ENCODE measurements at places on chromosomes 7 and 10. TPM values are rescaled to one million over a fixed set of nuclear protein-coding genes. Genes with fewer than 3 reads are reported as not detected.

GRCh38 chr10:4643471-4643870, 182.5 kb upstream of the AKR1E2 start:
- no peaks in the 10 kb centered on the region for H3K4me1 ChIP-seq
- H3K27me3 ChIP-seq: no peaks in the 10 kb centered on the region
- no peak overlapping the region for H3K4me3 ChIP-seq
- H3K27ac ChIP-seq: no peak overlapping the region
- DNase-seq: no peak

- H3K4me3 ChIP-seq: no peak overlapping the region
- H3K4me1 ChIP-seq: no peaks in the 10 kb centered on the region
- H3K27ac ChIP-seq: no peak overlapping the region
- no peaks in the 10 kb centered on the region for H3K36me3 ChIP-seq
Observed at GRCh38 chr10:51369903-51370302, 295.6 kb downstream of the PRKG1 start.

The TMEM130 gene
- total RNA-seq: not detected

GRCh38 chr7:143018931-143019330, 8.0 kb downstream of the OR9A2 start:
- no peaks in the 10 kb centered on the region for H3K4me1 ChIP-seq
- DNase-seq: no peak
- H3K4me3 ChIP-seq: no peak overlapping the region
- no peaks in the 10 kb centered on the region for H3K36me3 ChIP-seq
- peaks cover 18% of the 10 kb centered on the region for H3K27me3 ChIP-seq

- H3K4me3 ChIP-seq: peak overlapping the region; percentile 67
- peaks cover 88% of the 10 kb centered on the region for H3K4me1 ChIP-seq
Observed at GRCh38 chr7:130918129-130919052, 184.4 kb upstream of the KLF14 start.

DNA sequence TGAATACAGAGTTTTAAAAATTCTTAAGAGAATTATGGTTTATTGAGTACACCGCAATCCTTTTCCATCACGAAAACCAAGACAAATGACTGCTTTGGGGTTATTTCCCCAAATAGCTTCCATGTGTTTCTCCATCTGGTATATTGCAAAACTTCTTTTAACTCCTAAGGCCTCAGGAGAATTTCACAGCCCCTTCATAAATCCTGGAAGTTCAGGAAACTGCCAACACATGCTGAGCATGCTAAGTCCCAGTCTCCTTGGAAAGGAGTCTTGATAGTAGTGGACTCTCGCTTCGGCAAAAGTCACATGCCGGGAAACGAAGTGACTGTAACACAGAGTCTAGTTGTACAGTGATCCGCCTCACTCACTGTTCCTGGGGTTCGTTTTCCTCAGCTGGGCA, 88.1 kb upstream of the RSU1 start:
- DNase-seq: no peak
- no peak overlapping the region for H3K27ac ChIP-seq
- H3K36me3 ChIP-seq: no peaks in the 10 kb centered on the region
- no peak overlapping the region for H3K4me3 ChIP-seq
- H3K4me1 ChIP-seq: no peaks in the 10 kb centered on the region

The TFR2 gene
- 8.0 TPM for total RNA-seq

GRCh38 chr7:51280156-51280555, 36.5 kb downstream of the COBL start:
- no peak overlapping the region for H3K27ac ChIP-seq
- no peak overlapping the region for H3K4me3 ChIP-seq
- no peaks in the 10 kb centered on the region for H3K27me3 ChIP-seq
- H3K4me1 ChIP-seq: no peaks in the 10 kb centered on the region
- no peaks in the 10 kb centered on the region for H3K36me3 ChIP-seq

- no peak overlapping the region for H3K4me3 ChIP-seq
- DNase-seq: no peak
- H3K4me1 ChIP-seq: no peaks in the 10 kb centered on the region
- no peak overlapping the region for H3K27ac ChIP-seq
Observed at GRCh38 chr7:127986581-127987521, 44.4 kb downstream of the LRRC4 start.

- DNase-seq: no peak
- no peak overlapping the region for H3K27ac ChIP-seq
- peaks cover 73% of the 10 kb centered on the region for H3K36me3 ChIP-seq
- H3K4me3 ChIP-seq: no peak overlapping the region
- H3K27me3 ChIP-seq: no peaks in the 10 kb centered on the region
Observed at GRCh38 chr7:135617781-135618180, 44.5 kb upstream of the STMP1 start.

DNA sequence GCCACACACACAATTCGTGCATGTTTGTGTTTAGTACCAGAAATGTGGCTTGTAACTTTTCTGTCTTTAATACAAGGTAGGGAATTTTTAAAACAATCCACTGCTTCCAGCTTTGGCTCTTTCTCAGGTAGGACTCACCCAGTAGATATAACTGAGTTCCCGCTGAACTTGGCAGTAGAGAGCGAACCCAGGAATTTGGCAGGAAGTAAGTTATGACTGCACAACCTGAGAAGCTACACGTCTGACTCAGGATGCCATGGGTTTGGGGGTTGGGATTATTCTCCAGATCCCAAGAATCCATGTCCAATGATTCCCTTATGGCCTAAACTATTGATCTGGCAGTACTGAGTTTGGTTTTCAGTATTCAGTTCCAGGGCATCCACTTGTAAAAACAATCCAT, 499.7 kb downstream of the CALN1 start:
- H3K36me3 ChIP-seq: no peaks in the 10 kb centered on the region
- no peaks in the 10 kb centered on the region for H3K4me1 ChIP-seq
- DNase-seq: no peak
- no peak overlapping the region for H3K4me3 ChIP-seq
- no peaks in the 10 kb centered on the region for H3K27me3 ChIP-seq

The HMX3 gene
- not detected for total RNA-seq

GRCh38 chr10:100828738-100829096, 83.3 kb downstream of the PAX2 start:
- peak overlapping the region; percentile 71 for H3K4me3 ChIP-seq
- no peak overlapping the region for H3K27ac ChIP-seq
- peaks cover 33% of the 10 kb centered on the region for H3K27me3 ChIP-seq
- DNase-seq: peak; percentile 5

GRCh38 chr10:11822026-11822756, 965 bp upstream of the PROSER2 start:
- DNase-seq: no peak
- no peak overlapping the region for H3K4me3 ChIP-seq
- H3K27ac ChIP-seq: no peak overlapping the region
- peaks cover 31% of the 10 kb centered on the region for H3K27me3 ChIP-seq
- no peaks in the 10 kb centered on the region for H3K36me3 ChIP-seq
- peaks cover 6% of the 10 kb centered on the region for H3K4me1 ChIP-seq

The ADAM22 gene
- 1.2 TPM for total RNA-seq

The C10orf105 gene
- total RNA-seq: 0.52 TPM

GRCh38 chr10:45374350-45375052, 485 bp downstream of the ALOX5 start:
- no peaks in the 10 kb centered on the region for H3K4me1 ChIP-seq
- peaks cover 14% of the 10 kb centered on the region for H3K27me3 ChIP-seq
- no peak for DNase-seq
- H3K4me3 ChIP-seq: no peak overlapping the region

GRCh38 chr10:78600740-78601139, 468.0 kb upstream of the ZMIZ1 start:
- H3K4me3 ChIP-seq: no peak overlapping the region
- H3K36me3 ChIP-seq: no peaks in the 10 kb centered on the region
- no peaks in the 10 kb centered on the region for H3K4me1 ChIP-seq

GRCh38 chr7:54778166-54778565, 19.2 kb upstream of the SEC61G start:
- no peak overlapping the region for H3K27ac ChIP-seq
- H3K4me1 ChIP-seq: no peaks in the 10 kb centered on the region
- H3K4me3 ChIP-seq: no peak overlapping the region
- no peak for DNase-seq
- H3K27me3 ChIP-seq: no peaks in the 10 kb centered on the region

The CALY gene
- total RNA-seq: 1.8 TPM

- peaks cover 53% of the 10 kb centered on the region for H3K4me1 ChIP-seq
- peak overlapping the region; percentile 92 for H3K27ac ChIP-seq
- H3K4me3 ChIP-seq: peak overlapping the region; percentile 99
- H3K36me3 ChIP-seq: peaks cover 11% of the 10 kb centered on the region
- DNase-seq: no peak
Observed at GRCh38 chr7:129053938-129054437, 923 bp downstream of the TNPO3 start.

The SPDYE16 gene
- total RNA-seq: 2.9 TPM

GRCh38 chr7:11185179-11185815, 211.6 kb downstream of the PHF14 start:
- no peaks in the 10 kb centered on the region for H3K27me3 ChIP-seq
- H3K4me1 ChIP-seq: no peaks in the 10 kb centered on the region
- no peak overlapping the region for H3K27ac ChIP-seq
- DNase-seq: no peak
- H3K36me3 ChIP-seq: no peaks in the 10 kb centered on the region

The EN2 gene
- total RNA-seq: not detected

- no peaks in the 10 kb centered on the region for H3K27me3 ChIP-seq
- no peak for DNase-seq
- peaks cover 9% of the 10 kb centered on the region for H3K36me3 ChIP-seq
- no peak overlapping the region for H3K4me3 ChIP-seq
- no peaks in the 10 kb centered on the region for H3K4me1 ChIP-seq
- no peak overlapping the region for H3K27ac ChIP-seq
Observed at GRCh38 chr10:7218968-7219367, 191.9 kb downstream of the SFMBT2 start.

DNA sequence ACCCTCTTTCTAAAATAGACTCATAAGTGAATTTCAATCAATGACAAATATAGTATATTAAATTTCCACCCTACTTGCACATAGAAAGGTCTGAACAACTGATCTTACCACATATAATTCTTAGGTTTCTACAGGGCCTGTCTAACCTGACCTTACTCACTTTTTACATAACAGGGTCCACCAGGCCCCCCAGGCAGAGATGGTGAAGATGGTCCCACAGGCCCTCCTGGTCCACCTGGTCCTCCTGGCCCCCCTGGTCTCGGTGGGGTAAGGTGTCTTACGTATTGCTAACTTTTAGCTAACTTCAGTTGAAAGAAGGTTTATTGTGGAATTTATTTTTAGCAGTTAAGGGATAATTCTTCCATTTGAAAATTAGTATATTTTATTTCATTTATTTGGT, 5.3 kb downstream of the COL1A2 start:
- H3K27ac ChIP-seq: no peak overlapping the region
- peaks cover 3% of the 10 kb centered on the region for H3K4me1 ChIP-seq
- DNase-seq: no peak
- no peak overlapping the region for H3K4me3 ChIP-seq
- H3K36me3 ChIP-seq: no peaks in the 10 kb centered on the region
- H3K27me3 ChIP-seq: peaks cover 17% of the 10 kb centered on the region

The SND1 gene
- total RNA-seq: 121 TPM

GRCh38 chr7:93601363-93601762, 26.8 kb upstream of the CALCR start:
- H3K4me3 ChIP-seq: no peak overlapping the region
- H3K27me3 ChIP-seq: no peaks in the 10 kb centered on the region
- no peaks in the 10 kb centered on the region for H3K36me3 ChIP-seq
- no peaks in the 10 kb centered on the region for H3K4me1 ChIP-seq

- no peaks in the 10 kb centered on the region for H3K27me3 ChIP-seq
- no peak for DNase-seq
- peaks cover 44% of the 10 kb centered on the region for H3K36me3 ChIP-seq
- H3K4me1 ChIP-seq: peaks cover 94% of the 10 kb centered on the region
- H3K27ac ChIP-seq: peak overlapping the region; percentile 85
- peak overlapping the region; percentile 52 for H3K4me3 ChIP-seq
Observed at GRCh38 chr10:80473096-80473657, 19.1 kb downstream of the TSPAN14 start.

GRCh38 chr7:48446721-48447120, 275.5 kb downstream of the ABCA13 start:
- H3K36me3 ChIP-seq: no peaks in the 10 kb centered on the region
- H3K27me3 ChIP-seq: no peaks in the 10 kb centered on the region
- no peaks in the 10 kb centered on the region for H3K4me1 ChIP-seq
- H3K4me3 ChIP-seq: no peak overlapping the region
- no peak for DNase-seq
- H3K27ac ChIP-seq: no peak overlapping the region

The SPDYE6 gene
- total RNA-seq: not detected

DNA sequence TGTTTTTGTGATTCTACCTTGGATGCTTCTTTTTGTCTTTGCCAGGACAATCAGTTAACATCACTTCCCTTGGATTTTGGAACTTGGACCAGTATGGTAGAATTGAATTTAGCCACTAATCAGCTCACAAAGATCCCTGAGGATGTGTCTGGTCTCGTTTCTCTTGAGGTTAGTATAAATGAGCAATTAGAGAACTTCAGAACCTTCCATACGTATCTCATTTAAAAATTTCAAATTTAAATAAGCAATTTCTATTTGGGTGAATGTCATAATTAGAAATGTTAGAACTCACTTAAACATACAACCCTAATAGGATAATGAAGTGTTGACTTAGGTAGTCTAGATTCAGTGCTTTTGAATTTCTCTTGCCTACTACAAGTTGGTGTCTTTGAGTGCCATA, 69.3 kb upstream of the ADRA2A start:
- H3K27me3 ChIP-seq: no peaks in the 10 kb centered on the region
- no peak overlapping the region for H3K4me3 ChIP-seq
- DNase-seq: no peak
- H3K4me1 ChIP-seq: no peaks in the 10 kb centered on the region
- no peak overlapping the region for H3K27ac ChIP-seq

DNA sequence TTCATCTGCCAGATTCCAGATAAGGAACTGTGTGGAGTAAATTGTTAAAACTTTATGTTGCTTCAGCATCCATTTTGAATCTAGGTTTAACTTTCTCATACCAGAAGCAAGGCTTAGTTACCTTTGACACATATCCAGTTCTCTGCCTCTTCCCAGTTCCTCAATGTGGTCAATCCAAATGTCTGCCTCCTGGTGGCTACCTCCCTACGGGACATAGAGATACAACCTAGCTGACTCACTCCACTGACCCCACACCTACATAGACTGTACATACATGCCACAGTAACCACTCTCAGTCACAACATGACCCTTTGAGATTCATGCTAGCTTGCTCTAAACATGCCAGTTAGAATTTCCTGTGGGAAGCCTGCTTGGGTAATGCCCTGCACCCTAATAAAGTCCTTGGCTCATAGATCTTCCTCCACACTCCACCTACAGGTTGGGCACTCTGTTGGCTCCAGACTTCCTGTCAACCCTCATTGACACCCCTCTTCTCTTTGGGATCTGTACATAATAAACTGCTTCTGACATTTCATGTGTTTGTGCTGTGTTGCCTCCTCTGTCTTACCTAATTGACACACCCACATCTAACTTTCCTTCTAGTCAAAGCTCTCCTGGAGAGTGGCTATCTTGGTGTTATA, 278.1 kb downstream of the HTR7 start:
- no peak overlapping the region for H3K4me3 ChIP-seq
- DNase-seq: no peak
- no peak overlapping the region for H3K27ac ChIP-seq
- no peaks in the 10 kb centered on the region for H3K27me3 ChIP-seq
- H3K36me3 ChIP-seq: no peaks in the 10 kb centered on the region

GRCh38 chr10:127991543-127992255, 84.8 kb downstream of the PTPRE start:
- peaks cover 13% of the 10 kb centered on the region for H3K4me1 ChIP-seq
- peak overlapping the region; percentile 17 for H3K27ac ChIP-seq
- no peaks in the 10 kb centered on the region for H3K36me3 ChIP-seq
- no peak for DNase-seq
- no peaks in the 10 kb centered on the region for H3K27me3 ChIP-seq

GRCh38 chr10:3500408-3500856, 284.6 kb downstream of the KLF6 start:
- DNase-seq: no peak
- H3K27ac ChIP-seq: no peak overlapping the region
- peaks cover 9% of the 10 kb centered on the region for H3K27me3 ChIP-seq
- H3K36me3 ChIP-seq: no peaks in the 10 kb centered on the region
- no peak overlapping the region for H3K4me3 ChIP-seq

- peaks cover 43% of the 10 kb centered on the region for H3K27me3 ChIP-seq
- DNase-seq: no peak
- no peak overlapping the region for H3K27ac ChIP-seq
- H3K4me3 ChIP-seq: no peak overlapping the region
Observed at GRCh38 chr10:92696606-92697383, 7.0 kb downstream of the HHEX start.
